H4 (cell line): ENCODE measurements at places on chromosomes 11 and 22.
A peak's percentile ranks its signal among the peaks of the same experiment; 100 is the strongest.

DNA sequence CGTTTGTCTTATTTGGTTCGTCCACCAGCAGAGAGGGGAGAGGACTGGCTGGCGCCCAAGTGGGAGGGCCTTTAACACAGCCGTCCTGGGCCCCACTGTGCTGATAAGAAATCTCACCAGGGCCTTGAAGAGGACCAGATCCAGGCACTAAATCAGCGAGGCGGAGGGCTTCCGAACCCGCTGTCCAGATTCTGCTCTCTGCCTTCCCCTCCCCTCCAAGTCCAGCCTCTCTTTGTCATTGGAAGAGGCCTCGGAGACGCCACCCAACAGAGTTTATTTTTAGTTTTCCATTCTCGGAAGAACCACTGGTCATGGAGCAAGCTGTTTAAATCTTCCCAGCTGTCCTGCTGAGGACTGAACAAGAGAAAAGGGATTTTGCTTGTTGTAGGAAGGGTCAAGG, 9.3 kb upstream of the FXYD6 start:
- no peak for DNase-seq

GRCh38 chr11:71444811-71445210, 3.4 kb downstream of the DHCR7 start:
- no peak for DNase-seq

- DNase-seq: no peak
Observed at GRCh38 chr22:38298312-38299005, 18.8 kb downstream of the CSNK1E start.

DNA sequence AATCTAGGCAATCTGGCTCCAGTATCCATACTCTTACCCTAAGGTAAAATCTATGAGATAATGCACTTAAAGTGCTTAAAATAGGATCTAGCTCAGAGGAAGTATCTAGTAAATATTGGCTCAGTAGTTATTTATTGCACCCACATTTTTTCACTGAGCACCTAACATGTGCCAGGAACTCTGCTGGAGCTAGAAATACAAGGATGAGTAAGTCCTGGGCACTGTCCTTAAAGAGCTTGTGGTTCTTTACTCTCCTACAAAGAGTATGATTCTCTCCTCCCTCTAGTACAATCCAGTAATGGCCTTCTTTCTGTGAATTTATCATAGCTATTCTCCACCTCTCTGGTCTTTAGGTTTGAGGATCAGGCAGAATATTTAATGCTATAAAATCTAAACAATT, 59.2 kb downstream of the DEUP1 start:
- DNase-seq: no peak

DNA sequence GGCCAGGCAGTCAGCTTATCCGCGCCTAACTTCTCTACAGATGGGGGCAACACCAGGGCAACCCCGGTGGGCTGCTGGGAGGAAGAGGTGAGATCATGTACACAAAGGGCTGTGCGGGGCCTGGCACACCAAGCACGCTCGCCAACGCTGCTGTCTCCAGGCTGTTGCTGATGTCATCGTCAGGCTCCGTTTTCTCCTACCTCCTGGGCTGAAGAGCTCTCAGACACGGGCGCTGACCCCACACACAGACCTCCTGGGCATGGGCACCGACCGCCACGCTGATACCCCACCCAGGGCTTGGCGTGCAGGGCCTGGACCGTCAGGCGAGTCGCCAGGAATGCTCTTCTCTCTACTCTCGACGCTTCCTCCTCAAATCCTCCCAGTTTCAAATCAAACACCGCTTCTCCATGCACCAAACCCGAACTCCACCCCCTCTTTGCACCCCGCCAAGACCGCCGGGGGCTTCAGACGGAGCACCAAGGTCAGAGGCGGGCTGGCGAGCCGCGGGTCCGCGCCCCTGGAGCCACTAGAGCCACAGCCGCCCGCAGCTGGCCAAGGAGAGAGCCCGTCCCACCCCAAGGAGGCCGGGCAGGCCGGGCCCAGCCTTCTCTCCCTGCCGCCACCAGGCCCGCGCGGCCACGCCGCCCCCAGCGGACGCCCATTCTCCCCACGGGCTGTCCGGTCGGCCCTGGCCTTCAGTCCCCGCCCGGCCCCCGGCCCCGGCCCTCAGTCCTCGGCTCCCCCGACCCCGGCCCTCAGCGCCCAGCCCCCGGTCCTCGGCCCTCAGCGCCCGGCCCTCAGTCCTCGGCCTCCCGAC, 772 bp downstream of the SBF1 start:
- peak; percentile 36 for DNase-seq
